ENCODE measurements at places on chromosomes 4 and X.

- no peak overlapping the region for H3K4me3 ChIP-seq
- no peaks in the 10 kb centered on the region for H3K27me3 ChIP-seq
- H3K4me1 ChIP-seq: no peaks in the 10 kb centered on the region
- H3K27ac ChIP-seq: peak overlapping the region; percentile 56
- H3K36me3 ChIP-seq: no peaks in the 10 kb centered on the region
- DNase-seq: no peak
Measured at GRCh38 chr4:24991015-24991414, 39.7 kb downstream of the LGI2 start.

- H3K4me3 ChIP-seq: no peak overlapping the region
- H3K36me3 ChIP-seq: no peaks in the 10 kb centered on the region
- no peaks in the 10 kb centered on the region for H3K4me1 ChIP-seq
- DNase-seq: no peak
- no peaks in the 10 kb centered on the region for H3K27me3 ChIP-seq
Measured at GRCh38 chrX:119698845-119699244, 5.9 kb upstream of the SEPTIN6 start.

- no peak overlapping the region for H3K27ac ChIP-seq
- no peaks in the 10 kb centered on the region for H3K27me3 ChIP-seq
- H3K4me1 ChIP-seq: peaks cover 28% of the 10 kb centered on the region
- DNase-seq: peak; percentile 5
- H3K36me3 ChIP-seq: no peaks in the 10 kb centered on the region
- H3K4me3 ChIP-seq: no peak overlapping the region
Measured at GRCh38 chr4:152850377-152850776, 70.6 kb downstream of the ARFIP1 start.

GRCh38 chr4:77040270-77040669 is 35.5 kb downstream of the CCNI start:
- no peak overlapping the region for H3K4me3 ChIP-seq

GRCh38 chr4:27398631-27399310 is 538.1 kb downstream of the STIM2 start:
- H3K36me3 ChIP-seq: no peaks in the 10 kb centered on the region
- no peaks in the 10 kb centered on the region for H3K4me1 ChIP-seq
- no peak for DNase-seq
- no peaks in the 10 kb centered on the region for H3K27me3 ChIP-seq
- no peak overlapping the region for H3K4me3 ChIP-seq

GRCh38 chr4:36492041-36492440 is 210.6 kb downstream of the DTHD1 start:
- no peak overlapping the region for H3K27ac ChIP-seq
- H3K36me3 ChIP-seq: no peaks in the 10 kb centered on the region
- no peaks in the 10 kb centered on the region for H3K27me3 ChIP-seq
- H3K4me1 ChIP-seq: no peaks in the 10 kb centered on the region

DNA sequence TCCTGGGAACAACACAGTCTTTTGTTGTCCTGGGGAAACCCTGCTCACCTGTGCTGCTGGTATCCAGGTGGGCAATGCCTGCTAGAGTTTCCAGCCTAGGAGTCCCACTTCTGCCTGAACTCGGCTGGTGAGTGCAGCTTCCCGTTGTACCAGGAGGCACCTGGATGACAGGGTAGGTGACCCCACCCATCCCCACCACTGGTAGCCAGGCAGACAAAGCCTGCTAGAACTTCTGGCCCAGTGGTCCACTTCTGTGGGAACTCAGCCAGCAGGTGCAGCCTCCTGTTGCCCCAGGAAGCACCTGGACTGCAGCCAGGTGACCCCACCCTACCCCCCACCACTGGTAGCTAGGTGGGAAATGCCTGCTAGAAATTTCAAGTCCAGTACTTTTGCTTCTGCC is 9.7 kb upstream of the TCEAL2 start:
- H3K4me1 ChIP-seq: no peaks in the 10 kb centered on the region
- H3K36me3 ChIP-seq: no peaks in the 10 kb centered on the region
- no peak overlapping the region for H3K4me3 ChIP-seq
- DNase-seq: no peak

- H3K4me3 ChIP-seq: no peak overlapping the region
- no peaks in the 10 kb centered on the region for H3K27me3 ChIP-seq
- DNase-seq: no peak
- H3K4me1 ChIP-seq: peaks cover 22% of the 10 kb centered on the region
- H3K36me3 ChIP-seq: no peaks in the 10 kb centered on the region
Measured at GRCh38 chr4:83257811-83258210, 26.8 kb downstream of the COQ2 start.

- no peak for DNase-seq
- peak overlapping the region; percentile 34 for H3K27ac ChIP-seq
- H3K27me3 ChIP-seq: no peaks in the 10 kb centered on the region
- peaks cover 12% of the 10 kb centered on the region for H3K36me3 ChIP-seq
Measured at GRCh38 chr4:94531991-94532789, 80.4 kb downstream of the PDLIM5 start.

DNA sequence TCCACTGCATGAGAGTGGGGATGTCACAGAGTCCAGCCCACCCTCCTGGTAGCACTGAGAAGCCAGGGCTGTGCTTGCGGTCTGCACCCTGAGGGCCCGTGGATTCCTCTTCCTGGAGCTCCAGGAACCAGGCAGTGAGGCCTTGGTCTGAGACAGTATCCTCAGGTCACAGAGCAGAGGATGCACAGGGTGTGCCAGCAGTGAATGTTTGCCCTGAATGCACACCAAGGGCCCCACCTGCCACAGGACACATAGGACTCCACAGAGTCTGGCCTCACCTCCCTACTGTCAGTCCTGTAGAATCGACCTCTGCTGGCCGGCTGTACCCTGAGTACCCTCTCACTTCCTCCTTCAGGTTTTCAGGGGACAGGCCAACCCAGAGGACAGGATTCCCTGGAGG is 2.7 kb downstream of the MAGEA1 start:
- no peak for DNase-seq
- no peaks in the 10 kb centered on the region for H3K4me1 ChIP-seq

- no peak overlapping the region for H3K4me3 ChIP-seq
- no peak for DNase-seq
- no peak overlapping the region for H3K27ac ChIP-seq
- H3K36me3 ChIP-seq: no peaks in the 10 kb centered on the region
- no peaks in the 10 kb centered on the region for H3K4me1 ChIP-seq
Measured at GRCh38 chr4:101049549-101050001, 297.8 kb downstream of the PPP3CA start.

GRCh38 chr4:108152980-108153379 is 15.8 kb downstream of the LEF1 start:
- no peaks in the 10 kb centered on the region for H3K4me1 ChIP-seq
- H3K27ac ChIP-seq: no peak overlapping the region
- no peak overlapping the region for H3K4me3 ChIP-seq
- H3K27me3 ChIP-seq: no peaks in the 10 kb centered on the region

DNA sequence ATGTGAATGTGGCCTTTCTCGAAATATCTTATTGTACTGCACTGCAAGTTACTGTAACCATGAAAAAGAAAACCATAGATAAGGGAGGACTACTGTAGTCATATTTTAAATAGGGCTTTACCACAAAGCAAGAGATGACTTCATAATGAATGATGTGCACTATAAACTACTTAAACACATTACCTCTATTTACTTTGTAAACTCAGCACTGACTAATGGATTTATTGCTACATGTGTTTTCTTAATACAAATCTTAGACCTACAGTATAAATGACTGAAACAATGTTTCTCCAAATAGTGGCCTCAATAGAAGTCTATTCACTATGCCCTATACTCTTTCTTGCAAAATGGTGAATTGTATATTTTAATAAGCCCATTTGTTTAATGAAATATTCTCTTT is 61.1 kb downstream of the HDX start:
- no peak overlapping the region for H3K27ac ChIP-seq
- H3K4me1 ChIP-seq: no peaks in the 10 kb centered on the region
- DNase-seq: no peak
- no peaks in the 10 kb centered on the region for H3K27me3 ChIP-seq

- H3K27ac ChIP-seq: no peak overlapping the region
- H3K36me3 ChIP-seq: no peaks in the 10 kb centered on the region
- DNase-seq: no peak
Measured at GRCh38 chrX:7889680-7890079, 37.5 kb downstream of the PNPLA4 start.

GRCh38 chr4:146243141-146243882 is 29.0 kb downstream of the REELD1 start:
- H3K4me3 ChIP-seq: no peak overlapping the region
- H3K27ac ChIP-seq: peak overlapping the region; percentile 18
- DNase-seq: no peak
- no peaks in the 10 kb centered on the region for H3K36me3 ChIP-seq
- H3K4me1 ChIP-seq: peaks cover 5% of the 10 kb centered on the region

GRCh38 chrX:19133231-19133630 is 11.0 kb upstream of the ADGRG2 start:
- H3K27me3 ChIP-seq: no peaks in the 10 kb centered on the region
- no peak overlapping the region for H3K4me3 ChIP-seq
- no peaks in the 10 kb centered on the region for H3K36me3 ChIP-seq

- no peaks in the 10 kb centered on the region for H3K27me3 ChIP-seq
- H3K4me3 ChIP-seq: no peak overlapping the region
- no peaks in the 10 kb centered on the region for H3K4me1 ChIP-seq
- no peaks in the 10 kb centered on the region for H3K36me3 ChIP-seq
- H3K27ac ChIP-seq: no peak overlapping the region
Measured at GRCh38 chr4:72942565-72942964, 127.0 kb downstream of the COX18 start.

DNA sequence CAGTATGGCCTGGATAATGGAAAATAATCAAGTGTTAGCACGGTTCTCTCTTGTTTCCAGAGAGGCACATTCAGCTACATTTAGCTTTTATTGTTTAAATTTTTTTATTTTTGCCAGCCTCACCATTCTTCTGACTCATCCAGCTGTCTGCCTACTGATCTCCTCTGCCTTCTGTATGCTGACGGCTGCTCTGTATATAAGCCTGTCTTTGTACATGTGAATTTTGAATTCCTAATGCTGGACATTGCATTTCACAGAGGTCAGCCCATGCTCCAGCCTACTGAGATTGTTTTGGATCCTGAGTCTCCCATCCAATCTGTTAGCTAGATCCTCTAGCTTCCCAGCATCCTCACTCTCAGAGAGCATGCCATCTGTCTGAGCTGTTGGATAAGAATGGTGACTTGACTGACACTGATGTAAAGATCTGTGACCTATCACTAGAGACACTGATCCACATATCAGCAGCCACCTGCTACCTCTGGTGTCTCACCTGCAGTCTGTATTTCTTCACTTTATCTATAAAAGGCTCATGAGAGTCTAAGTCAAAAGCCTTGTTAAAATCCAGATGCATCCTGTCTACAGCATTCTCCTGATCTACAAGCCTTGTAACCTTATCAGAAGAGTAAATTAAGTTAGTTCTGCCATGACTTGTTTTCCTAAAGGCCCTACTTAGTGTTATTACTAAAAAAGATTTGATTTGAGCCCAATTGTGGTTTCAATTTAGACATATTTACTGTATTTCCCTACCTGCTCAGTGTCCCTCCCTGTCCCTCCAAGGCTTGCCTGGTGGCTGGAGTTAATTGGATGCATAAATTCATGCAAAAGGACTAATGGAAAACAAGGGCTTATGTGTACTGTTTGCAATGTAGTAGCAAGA is 25.6 kb upstream of the ARHGAP36 start:
- no peak overlapping the region for H3K4me3 ChIP-seq
- no peak overlapping the region for H3K27ac ChIP-seq
- DNase-seq: no peak
- H3K27me3 ChIP-seq: no peaks in the 10 kb centered on the region
- H3K4me1 ChIP-seq: no peaks in the 10 kb centered on the region

DNA sequence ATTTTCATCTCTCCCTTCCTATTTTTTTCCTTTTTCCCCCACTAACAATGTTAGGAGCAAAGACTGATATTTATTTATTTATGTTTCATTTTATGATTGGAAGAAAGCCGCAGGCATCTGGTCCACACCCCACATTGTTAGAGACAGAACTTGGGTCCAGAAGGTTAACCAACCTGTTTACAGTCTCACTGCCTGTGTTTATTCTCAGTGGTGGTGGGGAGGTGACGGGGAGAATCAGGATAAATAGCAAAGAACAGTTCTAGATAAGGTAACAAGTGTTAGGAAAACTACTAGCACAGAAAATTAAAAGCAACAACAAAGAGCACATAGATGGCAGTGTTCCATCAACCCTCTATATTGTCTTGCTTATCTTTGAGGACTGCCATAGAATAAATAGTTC is 301.7 kb upstream of the DIPK2B start:
- H3K27ac ChIP-seq: no peak overlapping the region
- no peak overlapping the region for H3K4me3 ChIP-seq
- no peaks in the 10 kb centered on the region for H3K36me3 ChIP-seq
- H3K4me1 ChIP-seq: peaks cover 7% of the 10 kb centered on the region
- H3K27me3 ChIP-seq: no peaks in the 10 kb centered on the region

- no peak for DNase-seq
- H3K4me1 ChIP-seq: no peaks in the 10 kb centered on the region
- no peak overlapping the region for H3K27ac ChIP-seq
Measured at GRCh38 chr4:87601361-87601760, 7.0 kb upstream of the DSPP start.

GRCh38 chrX:4263030-4263803 is 549.8 kb upstream of the PRKX start:
- H3K4me1 ChIP-seq: no peaks in the 10 kb centered on the region
- no peak overlapping the region for H3K27ac ChIP-seq
- DNase-seq: no peak
- H3K27me3 ChIP-seq: no peaks in the 10 kb centered on the region

DNA sequence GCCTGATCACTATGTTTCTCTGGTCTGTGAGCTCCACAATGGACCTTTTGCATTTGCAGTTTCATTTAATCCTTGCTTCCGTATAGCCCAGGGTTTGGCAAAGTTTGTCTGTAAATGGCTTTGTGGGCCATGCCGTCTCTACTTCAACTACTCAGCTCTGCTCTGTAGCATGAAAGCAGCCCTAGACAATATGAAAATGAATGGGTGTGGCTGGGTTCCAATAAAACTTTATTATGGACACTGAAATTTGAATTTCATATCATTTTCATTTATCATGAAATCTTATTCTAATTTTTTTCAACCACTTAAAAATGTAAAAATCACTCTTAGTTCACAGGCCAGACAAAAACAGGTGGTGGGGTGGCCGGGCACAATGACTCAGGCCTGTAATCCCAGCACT is 41.5 kb downstream of the ACE2 start:
- DNase-seq: no peak
- peaks cover 4% of the 10 kb centered on the region for H3K4me1 ChIP-seq
- H3K4me3 ChIP-seq: no peak overlapping the region
- H3K27ac ChIP-seq: no peak overlapping the region
- no peaks in the 10 kb centered on the region for H3K36me3 ChIP-seq

GRCh38 chrX:106725931-106726330 is 570 bp upstream of the RNF128 start:
- H3K4me1 ChIP-seq: no peaks in the 10 kb centered on the region
- H3K4me3 ChIP-seq: peak overlapping the region; percentile 62
- no peaks in the 10 kb centered on the region for H3K27me3 ChIP-seq
- no peaks in the 10 kb centered on the region for H3K36me3 ChIP-seq
- no peak for DNase-seq
- no peak overlapping the region for H3K27ac ChIP-seq
